ENCODE measurements at places on chromosomes 5 and 9.

DNA sequence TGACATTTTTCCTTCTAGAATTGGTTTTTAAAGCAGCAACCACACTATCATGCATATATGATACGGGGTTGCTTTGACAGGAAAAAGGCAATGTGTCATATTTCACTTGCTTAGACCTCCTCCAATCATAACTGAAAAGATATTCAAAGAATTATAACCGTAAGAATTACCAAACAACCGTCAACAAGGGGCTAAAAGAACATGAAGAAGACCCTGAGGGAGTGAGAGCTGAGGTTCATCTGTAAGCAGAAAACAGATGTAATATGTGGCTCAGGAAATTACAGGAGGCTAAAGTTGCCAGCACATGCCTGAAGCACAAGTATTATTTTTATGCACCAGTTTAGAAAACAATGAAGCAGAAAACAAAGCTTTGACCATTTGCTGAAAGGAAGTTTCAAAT, 78.9 kb downstream of the APBA1 start:
- no peak for DNase-seq

GRCh38 chr5:9930156-9930555, 300.0 kb upstream of the TAS2R1 start:
- DNase-seq: no peak

GRCh38 chr9:1087120-1087881, 37.1 kb downstream of the DMRT2 start:
- DNase-seq: no peak

- peak; percentile 29 for DNase-seq
Observed at GRCh38 chr9:34380034-34380510, 3.4 kb upstream of the MYORG start.

DNA sequence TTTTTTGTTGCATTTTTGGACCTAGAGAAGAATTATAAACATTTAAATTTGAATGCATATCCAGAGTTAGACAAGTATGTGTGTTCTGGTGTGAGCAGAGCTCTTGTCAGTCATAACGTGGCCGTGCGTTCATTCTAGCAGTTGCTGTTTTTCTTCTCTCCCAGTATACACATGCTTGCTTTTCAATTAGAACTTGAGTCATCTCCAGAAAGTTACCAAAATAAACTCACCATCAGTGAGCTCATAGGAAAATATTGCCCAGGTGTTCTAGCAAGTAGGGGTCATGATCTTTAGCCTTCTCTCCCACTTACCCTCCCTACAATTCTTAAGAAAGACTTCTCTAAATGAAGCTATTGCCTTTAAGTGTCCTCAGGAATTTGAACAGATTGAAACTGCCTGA, 247.5 kb upstream of the TUT7 start:
- DNase-seq: no peak

DNA sequence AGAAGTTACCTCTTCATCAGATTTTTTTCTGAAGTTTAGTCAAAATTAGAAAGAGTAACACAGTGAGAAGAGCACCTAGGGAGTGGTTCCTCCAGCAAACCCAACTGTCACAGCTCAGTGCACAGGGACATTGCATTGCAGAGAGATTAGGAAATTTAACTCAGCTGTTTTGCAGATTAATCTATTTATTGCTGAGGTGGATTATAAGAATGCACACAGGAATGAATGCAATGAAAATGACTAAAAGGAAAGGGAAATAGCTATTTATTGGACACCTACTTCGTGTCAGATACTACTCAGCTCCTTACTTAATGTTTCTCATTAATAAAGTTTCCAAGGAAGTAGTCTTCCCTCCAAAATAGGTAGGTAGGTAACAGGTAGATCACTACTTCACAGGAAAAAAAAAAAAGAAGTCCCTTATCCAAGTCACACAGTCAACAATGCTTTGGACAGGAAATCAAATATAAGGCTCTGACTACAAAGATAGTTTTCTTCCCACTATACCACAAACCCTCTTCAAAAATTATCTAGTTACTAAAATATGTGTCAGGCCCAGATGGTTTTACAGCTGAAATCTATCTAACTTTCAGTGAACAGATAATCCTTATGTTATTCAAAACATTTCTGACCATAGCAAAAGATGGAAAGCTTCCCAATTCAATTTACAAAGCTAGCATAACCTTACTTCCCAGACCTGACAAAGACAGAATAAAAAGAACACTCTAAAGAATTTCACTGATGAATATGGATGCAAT, 442.2 kb upstream of the MPDZ start:
- no peak for DNase-seq

- no peak for DNase-seq
Observed at GRCh38 chr5:141547488-141547887, 58.6 kb downstream of the PCDHGC5 start.

GRCh38 chr5:1946776-1947175, 64.1 kb upstream of the IRX4 start:
- no peak for DNase-seq

DNA sequence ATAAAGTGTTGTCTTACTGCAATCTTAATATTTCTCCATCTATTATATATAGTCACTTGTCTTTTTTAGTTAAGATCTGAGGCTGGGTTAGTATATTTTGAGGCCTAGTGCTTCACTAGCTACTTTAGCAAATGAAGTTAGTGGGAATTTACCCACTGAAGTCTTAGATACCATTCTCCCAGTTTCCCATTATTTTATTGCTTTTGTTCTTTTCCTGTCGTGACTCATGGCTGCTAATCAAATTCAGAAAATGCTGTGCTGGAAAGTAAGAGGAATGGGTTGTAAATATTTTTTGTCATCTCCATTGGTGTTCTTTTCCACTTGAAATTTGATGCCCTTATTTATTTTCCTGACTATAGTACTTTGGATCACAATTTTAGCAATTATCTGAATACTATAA, 14.2 kb downstream of the TCERG1 start:
- DNase-seq: no peak

GRCh38 chr9:72082536-72082935, 22.1 kb upstream of the C9orf57 start:
- no peak for DNase-seq

- DNase-seq: no peak
Observed at GRCh38 chr5:160378330-160378729, 7.9 kb upstream of the C1QTNF2 start.

DNA sequence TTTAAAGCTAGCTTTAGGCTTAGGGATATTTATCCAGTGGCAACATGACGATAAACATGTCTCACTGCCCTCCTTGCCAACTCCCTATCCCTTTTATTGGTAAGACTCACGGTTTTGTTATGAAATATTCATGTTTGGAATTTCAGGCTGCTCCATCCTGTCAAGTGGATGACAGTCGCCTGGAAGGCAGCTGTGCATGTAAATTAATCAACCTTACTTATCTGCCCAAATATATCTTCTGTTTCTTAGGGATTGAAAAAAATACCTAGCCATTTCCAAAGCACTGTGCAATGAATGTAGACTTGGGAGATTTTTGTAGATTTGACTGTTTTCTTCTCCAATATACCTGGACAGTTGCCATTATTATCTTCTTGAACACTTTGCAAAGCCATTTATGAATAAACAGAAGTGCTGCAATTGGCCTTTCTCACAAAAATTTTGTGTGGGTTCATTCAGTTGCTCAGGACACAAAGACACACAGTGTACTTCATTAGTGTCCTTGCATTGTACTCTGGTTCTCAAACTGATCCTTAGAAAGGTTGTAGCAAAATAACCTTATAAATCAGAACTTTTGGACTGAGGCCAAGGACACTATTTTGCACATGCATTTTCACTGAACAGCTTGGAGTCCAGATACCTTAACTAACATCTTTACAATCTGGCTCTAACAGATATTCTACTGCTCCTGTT, 889.4 kb upstream of the SEMA6A start:
- no peak for DNase-seq

- DNase-seq: no peak
Observed at GRCh38 chr9:95045751-95046150, 271.8 kb downstream of the FANCC start.

DNA sequence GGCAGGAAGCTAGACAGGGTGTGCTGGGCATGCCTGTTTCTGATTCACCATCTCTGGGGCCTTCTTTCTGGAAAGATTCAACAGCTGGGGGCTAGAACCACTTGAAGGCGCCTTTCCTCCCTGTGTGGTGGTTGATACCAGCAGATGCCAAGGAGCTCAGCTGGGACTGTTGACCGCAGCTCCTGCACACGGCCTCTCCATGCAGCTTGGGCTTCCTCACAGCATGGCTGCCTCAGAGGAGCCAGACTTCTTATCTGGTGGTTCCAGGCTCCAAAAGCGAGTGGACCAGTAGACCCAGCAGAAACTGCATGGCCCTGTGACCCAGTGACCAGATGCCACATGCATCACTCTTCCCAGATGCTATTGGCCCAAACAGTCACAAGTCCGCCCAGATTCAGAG, 74.7 kb upstream of the COL5A1 start:
- DNase-seq: no peak

DNA sequence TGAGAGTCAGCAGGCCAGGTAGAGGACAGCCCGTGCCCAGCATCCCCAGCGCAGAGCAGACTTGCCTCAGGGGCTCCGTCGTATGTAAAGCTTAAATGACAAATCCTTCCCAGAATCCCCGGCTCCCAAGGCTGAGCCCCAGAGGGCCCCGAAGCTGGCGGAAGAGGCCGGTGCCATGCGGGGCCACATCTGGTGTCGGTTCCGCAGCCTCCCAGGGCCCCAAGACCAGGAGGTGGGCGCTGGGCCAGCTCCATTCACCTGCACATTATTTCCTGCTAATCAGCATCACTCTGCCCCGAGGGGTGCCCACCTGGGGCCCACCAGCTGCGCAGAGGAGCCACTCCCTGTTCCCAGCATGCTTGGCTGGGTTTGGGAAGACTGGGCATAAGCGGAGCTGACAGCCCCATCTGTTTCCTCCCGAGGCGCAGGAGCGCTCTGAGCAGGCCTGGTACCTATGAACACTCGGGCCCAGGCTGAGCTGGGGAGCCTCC, 124.0 kb upstream of the PPP1R26 start:
- DNase-seq: no peak

DNA sequence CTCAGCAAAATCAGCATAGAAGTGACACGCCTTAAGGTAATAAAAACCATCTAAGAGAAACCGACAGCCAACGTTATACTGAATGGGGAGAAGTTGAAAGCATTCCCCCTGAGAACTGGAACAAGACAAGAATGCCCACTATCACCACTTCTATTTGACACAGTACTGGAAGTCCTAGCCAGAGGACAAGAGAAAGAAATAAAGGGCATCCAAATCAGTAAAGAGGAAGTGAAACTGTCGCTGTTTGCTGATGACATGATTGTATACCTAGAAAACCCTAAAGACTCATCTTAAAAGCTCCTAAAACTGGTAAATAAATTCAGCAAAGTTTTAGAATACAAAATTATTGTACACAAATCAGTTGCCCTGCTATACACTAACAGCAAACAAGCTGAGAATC, 393.3 kb downstream of the KIF4B start:
- no peak for DNase-seq

- no peak for DNase-seq
Observed at GRCh38 chr9:128936171-128936865, 11.1 kb downstream of the DOLK start.

GRCh38 chr5:142688281-142688989, 2.5 kb upstream of the FGF1 start:
- no peak for DNase-seq

DNA sequence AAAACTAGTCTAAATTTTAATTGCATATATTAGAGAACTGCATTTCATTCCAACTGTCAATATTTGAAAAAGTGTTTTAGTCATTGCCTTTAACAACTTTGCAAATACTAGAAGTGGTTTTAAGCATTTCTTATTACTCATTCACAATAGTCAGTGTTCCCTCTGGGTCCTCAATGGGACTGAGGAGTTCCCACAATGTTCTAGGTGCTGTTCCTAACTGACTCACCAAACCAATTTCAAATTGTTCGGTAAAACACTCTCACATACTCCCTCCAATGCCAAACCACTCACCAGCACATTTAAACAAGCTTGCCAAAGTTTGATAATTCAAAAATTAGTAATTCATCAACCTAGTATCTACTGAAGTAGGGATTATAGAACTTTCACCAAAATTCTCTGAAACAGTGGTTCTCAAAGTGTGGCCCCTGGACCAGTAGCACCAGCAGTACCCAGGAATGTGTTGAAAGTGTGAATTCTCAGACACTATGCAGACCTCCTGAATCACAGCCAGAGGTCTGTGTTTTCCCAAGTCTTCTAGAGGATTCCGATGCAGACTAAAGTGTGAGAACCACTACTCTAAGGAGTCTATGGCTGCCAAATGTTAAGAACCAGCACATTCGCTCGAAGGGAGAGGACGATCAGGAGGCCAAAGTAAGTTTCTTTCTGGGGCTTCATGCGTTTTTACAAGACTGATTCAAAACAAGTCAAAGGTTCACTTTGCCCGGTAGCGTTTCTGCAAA, 72.8 kb downstream of the APBA1 start:
- no peak for DNase-seq

DNA sequence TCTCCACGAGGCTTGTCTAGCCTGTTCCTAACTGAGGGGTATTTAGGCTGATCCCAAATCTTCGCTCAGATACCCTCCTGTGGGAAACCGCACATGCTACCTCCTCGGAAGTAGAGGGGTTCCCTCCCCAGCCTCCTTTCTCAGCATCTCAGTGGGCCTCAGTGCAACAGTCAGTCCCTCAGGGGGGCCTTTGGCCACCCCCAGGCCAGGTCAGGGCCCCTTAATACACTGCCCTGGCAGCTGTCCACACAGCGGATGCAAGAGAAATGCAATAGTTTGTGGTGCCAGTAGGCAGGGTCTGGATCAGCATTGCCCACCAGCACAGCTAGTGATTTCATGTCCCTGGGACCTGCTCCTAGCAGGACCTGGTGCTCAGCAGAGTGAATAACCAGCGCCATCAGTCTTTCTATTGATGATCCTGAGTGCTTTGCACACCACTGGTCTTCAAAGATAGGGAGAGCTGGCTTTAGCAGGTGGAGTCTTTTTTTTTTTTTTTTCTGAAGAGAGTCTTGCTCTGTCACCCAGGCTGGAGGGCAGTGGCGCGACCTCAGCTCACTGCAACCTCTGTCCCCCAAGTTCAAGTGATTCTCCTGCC, 7.5 kb downstream of the PLPP7 start:
- no peak for DNase-seq

DNA sequence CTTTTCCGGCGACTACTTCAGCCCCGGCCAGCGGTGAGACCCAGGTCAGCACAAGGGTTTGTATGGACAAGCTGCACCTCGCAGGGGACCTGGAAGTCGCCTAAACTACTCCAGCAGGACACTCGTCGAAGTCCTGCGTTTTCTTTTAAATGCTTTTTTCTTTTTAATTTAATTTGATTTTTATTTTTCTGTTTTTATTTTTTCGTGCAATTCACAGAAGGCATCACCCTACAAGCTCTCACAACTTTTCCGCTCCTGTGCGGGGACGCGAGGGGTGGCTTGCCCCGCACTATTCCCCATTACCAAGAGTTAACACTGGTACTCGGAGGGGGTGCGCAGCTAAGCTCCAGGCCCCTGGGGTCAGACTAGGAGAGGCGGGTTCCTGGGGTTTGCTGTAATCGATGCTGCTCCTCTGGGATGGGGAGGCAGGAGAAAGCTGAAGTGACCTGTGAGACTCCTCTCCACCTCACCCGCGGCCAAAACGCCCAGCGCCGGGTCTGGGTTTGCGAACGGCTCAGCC, 1.3 kb downstream of the EDIL3 start:
- peak; percentile 20 for DNase-seq

Data from neuronal stem cell (in vitro differentiated cells).